ENCODE measurements at places on chromosomes 11 and 22. TPM values are rescaled to one million over a fixed set of nuclear protein-coding genes. Genes with fewer than 3 reads are reported as not detected.

The ACTN3 gene
- total RNA-seq, result 0.16 TPM

GRCh38 chr11:57210781-57211180 lies 26.3 kb downstream of the APLNR start:
- H3K4me3 ChIP-seq, result peak overlapping the region; percentile 10
- H3K27me3 ChIP-seq, result no peaks in the 10 kb centered on the region
- peak overlapping the region; percentile 91 for H3K27ac ChIP-seq

DNA sequence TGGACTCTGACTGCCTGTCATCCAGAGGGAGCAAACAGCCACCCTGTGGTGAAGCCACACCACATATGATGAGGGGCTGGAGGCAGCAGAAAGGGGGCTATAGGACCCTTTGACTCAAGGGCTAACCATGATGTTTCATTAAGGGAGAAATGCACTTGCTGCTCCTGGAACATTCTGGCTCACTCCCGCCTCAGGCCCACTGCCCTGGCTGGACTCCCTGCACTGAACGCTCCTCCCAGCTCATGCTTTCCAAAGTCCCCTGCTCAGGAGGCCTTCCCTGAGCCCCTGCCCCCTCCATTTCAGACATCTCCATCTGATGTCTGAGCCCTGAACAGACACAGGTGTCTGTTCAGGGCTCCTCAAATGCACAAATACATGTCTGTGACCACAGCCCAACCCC lies 69.1 kb downstream of the CDKN1C start:
- no peak overlapping the region for H3K27ac ChIP-seq
- peaks cover 7% of the 10 kb centered on the region for H3K36me3 ChIP-seq
- no peaks in the 10 kb centered on the region for H3K27me3 ChIP-seq
- no peak for DNase-seq
- peaks cover 22% of the 10 kb centered on the region for H3K4me1 ChIP-seq

DNA sequence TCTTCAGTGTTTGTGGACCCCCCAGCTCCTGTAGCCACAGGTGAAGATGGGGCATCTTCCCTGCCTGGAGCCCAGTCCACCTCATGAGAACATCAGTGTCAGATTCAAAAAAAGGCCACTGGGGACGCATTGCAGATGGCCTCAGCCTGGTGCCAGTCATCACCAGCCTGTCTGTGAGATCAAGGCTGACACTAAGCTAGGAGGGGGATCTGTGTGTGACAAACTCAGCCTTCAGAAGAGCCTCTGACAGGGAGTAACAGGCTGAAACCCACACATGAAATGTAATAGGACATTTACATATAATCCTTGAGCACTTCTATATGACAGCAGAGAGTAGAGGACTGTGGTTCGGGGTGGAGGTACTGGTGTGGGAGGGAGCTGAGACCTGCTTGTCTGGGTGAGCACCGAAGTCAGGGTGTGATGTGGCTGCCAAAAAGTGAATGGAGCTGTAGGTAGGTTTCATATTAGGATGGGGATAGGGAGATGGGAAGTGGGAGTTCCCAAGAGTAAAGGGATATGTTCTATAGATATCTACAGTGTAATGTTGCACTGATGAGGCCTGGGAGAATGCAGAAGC lies 20.5 kb upstream of the CCDC134 start:
- no peaks in the 10 kb centered on the region for H3K27me3 ChIP-seq
- no peak overlapping the region for H3K27ac ChIP-seq
- no peaks in the 10 kb centered on the region for H3K36me3 ChIP-seq
- H3K4me1 ChIP-seq, result no peaks in the 10 kb centered on the region

The MUC6 gene
- not detected for total RNA-seq

DNA sequence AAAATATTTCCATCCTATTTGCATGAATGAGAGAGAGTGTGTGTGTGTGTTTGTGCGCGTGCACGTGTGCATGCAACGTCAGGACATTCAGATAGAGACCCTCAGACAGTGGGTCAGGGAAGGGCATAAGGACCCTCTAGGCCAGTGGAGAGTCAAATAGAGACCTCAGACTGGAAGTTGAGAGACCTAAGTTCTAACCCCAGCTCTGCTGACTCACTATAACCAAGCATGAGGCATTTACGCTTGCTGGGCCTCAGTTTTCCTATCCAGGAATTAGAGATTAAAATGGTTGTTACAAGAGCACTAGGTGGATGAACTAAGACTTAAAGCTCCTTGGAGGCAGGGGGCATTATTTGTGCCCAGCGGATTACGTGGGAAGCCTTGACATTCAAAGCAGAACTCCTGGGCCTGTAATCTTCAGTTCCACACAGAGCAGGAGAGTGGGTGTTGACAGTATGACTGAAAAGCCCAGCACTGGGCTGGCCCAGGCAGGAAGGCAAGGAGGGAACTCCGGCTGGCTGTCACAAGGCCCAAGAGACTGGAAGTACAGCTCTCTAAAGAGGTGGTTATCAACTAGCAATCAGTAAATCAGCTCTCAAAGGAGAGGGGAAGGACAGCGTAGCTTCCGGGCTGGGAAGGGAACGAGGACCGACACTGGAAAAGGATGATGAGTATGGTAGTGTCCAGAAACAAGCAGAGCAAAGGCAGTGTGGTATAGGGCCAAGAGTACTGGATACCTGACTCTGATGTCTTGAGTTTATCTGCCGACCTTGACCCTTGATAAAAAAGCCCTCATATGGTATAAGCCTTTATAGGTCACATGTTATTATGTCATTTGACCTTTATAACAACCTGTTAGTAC lies 9.2 kb downstream of the RHOG start:
- peaks cover 30% of the 10 kb centered on the region for H3K36me3 ChIP-seq
- H3K27ac ChIP-seq, result peak overlapping the region; percentile 59
- no peak for DNase-seq
- H3K4me1 ChIP-seq, result peaks cover 23% of the 10 kb centered on the region
- no peak overlapping the region for H3K4me3 ChIP-seq
